Caco-2 (cell line): ENCODE measurements at places on chromosomes 13 and 19. TPM values are rescaled to one million over a fixed set of nuclear protein-coding genes. Genes with fewer than 3 reads are reported as not detected.
A peak's percentile ranks its signal among the peaks of the same experiment; 100 is the strongest.

DNA sequence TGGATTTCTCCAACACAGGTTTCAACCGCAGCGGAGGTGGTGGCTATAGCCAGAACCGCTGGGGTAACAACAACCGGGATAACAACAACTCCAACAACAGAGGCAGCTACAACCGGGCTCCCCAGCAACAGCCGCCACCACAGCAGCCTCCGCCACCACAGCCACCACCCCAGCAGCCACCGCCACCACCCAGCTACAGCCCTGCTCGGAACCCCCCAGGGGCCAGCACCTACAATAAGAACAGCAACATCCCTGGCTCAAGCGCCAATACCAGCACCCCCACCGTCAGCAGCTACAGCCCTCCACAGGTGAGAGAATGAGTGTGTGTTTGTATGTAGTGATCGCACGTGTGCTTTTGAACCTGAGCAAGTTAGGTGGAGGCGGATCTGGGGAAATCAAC lies 6.0 kb upstream of the CCDC97 start:
- no peak for DNase-seq

GRCh38 chr13:53064731-53065130 lies 36.1 kb downstream of the OLFM4 start:
- DNase-seq, result no peak

DNA sequence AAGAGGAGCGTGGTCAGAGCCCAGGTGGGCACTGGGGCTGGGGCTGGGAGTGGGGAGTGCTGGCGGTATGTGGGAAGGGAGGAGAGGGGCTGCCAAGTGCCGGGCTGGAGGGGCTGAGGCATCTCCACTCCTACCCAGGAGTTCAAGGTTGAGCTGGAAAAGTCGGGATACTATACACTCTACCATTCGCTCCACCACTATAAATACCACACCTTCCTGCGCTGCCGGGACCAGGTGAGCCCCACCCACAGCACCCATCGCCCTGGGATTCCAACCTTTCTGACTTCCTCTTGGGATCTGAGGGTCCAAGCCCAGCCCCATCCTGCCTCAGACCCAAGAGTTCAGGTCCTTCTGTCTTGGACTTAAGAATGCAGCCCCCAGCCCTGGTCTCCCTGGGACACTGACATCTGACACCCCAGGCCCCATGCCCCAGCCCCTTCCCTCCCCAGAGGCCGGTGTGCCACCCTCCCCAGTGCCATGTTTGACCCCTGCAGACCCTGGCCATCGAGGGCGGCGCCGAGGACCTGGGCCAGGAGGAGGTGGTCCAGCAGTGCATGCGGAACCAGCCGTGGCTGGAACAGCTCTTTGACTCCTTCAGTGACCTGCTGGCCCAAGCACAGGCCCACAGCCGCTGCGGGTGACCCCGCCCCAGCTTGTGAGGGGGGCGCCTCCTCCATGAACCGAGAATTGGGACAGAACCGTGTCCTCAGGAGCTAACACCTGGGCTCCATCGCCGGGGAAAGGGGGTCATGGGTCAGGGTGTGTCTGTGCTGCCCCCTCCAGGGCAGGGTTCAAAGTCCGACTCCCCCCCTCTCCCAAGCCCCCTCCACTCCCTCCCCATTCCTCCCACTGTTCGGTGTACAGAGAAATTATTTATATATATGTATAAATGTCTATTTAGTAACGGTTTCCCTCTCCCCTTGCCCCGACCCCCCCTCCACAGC lies 14.7 kb downstream of the RRAS start:
- no peak for DNase-seq

Gene CLDND2
- total RNA-seq, result 1.6 TPM in 1 of 2 replicates, not detected in the other

DNA sequence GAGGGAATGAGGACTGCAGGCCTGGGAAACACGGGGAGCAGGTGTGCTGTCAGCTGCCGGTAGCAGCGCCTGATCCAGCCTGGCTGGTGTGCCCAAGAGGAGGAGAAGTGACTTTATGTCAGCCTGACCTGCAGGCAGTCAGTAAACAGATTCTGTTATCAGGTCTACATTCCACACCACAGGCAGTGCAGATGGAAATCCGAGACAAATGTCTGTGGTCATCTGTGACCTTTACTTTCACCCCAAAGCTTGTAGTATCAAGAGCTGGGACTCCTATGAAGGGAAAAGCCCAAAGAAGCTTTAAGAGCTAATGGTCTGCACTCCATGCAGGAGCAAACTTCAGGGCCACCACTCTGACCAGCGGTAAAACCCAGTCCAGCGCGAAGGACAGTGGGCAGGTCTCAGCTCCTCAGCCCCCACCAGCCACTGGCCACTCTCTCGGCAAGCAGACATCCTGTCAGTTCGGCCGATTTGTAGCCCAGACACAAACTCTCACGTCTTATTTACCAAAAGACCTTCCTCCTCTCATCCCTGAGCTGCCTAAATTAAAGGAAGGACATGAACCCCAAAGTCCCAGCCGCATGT lies 7.7 kb downstream of the EPS15L1 start:
- peak; percentile 77 for DNase-seq

DNA sequence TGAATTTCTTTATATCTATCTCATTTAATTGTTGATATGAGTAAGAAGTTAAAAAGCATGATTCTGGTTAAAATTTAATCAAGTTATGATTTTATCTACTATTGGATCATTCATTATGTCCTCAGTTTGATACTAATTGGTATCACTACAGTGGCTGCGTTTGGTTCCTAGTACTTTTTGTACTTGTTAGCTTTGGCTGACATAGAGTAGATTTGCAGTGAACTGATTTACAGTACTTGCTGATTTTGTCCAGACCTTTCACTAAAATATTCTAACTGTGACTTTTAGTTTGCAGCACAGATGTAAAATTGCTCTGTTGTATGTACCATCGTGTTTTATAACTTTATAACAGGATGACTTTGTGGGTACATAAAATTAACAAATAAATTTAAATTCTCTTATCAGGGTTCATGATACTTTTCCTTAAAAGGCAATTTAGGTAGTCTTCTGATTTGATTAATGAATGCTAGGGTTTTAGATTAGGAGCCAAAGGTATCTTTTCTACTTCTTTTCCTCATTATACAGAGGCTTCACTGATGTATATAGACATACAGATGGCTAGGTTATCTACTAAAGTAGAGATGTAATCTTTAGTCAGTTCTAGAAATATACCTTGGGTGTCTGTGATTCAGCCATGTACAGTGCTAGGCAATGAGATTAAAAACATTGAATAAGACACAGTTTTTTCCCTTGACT lies 8.7 kb downstream of the UCHL3 start:
- DNase-seq, result no peak

DNA sequence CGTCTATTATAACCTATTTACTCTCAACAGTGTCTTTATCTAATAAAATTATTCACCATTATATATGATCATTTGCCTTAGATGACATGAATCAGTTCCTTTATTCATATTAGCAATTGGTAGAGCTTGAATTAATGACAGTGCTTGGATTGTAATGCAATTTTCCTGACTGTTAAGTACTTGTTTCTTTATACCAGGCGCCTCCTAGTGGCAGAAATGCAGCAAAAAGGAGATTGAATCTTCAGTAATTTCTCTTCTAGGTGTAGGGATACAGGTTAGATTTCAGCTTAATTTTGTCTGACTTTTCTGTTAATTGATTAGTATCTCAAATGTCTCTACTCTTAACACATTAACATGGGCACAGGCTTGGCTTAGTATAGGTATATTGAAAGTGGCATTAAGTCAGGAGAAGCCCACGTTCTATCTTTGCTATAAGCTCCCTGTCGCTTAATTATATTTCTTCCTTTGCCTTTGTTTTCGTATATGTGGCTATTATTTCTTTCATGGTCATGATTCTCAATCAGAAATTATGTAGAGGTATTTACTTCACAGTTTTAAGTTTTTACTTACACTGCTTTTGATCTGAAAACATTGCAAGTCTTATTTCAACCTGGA lies 9.1 kb upstream of the LHFPL6 start:
- peak; percentile 65 for DNase-seq

Gene MUC16
- 0.05 TPM in 2 replicates for total RNA-seq

DNA sequence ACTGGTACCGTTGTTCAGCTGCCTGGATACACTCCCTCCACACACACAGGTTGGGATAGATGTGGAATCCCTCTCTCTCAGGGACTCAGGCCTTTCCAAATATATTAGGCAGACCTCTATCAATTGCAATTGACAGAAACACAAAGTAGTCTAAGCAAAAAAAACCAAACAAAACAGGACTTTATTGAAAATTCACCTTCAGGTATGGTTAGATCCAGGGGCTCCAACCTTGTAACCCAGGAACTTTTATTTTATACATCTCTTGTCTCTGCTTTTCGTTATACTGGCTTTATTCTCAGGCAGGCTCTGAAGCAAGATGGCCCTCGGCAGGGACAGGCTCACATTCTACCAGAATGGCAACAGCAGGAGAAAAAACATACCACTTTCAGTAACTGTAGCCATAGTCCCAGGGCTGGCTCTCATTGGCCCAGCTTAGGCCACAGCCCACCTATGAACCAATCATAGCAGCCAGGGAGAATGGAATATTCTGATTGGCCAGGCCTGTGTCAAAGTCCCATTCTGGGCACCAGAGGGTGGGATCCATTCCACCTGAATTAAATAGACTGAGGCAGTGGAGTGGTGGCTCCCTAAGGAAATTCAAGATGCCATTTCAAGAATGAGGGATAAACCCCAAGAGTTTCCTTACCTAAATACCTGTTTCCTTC lies 13.1 kb upstream of the CEACAM19 start:
- no peak for DNase-seq

GRCh38 chr13:68030152-68030809 lies 800.1 kb upstream of the PCDH9 start:
- no peak for DNase-seq
